Stimulated activated CD8-positive, alpha-beta memory T cell treated with anti-CD3 and anti-CD28 coated beads, Interleukin-4, amount 100 ng/mL, for 48 hours (primary cell): ENCODE measurements at places on chromosomes 6 and 20.

- peak; percentile 67 for DNase-seq
Measured at GRCh38 chr6:137799950-137800568, 67.0 kb upstream of the TNFAIP3 start.

GRCh38 chr20:13249118-13249797 lies 28.2 kb downstream of the ISM1 start:
- no peak for DNase-seq

DNA sequence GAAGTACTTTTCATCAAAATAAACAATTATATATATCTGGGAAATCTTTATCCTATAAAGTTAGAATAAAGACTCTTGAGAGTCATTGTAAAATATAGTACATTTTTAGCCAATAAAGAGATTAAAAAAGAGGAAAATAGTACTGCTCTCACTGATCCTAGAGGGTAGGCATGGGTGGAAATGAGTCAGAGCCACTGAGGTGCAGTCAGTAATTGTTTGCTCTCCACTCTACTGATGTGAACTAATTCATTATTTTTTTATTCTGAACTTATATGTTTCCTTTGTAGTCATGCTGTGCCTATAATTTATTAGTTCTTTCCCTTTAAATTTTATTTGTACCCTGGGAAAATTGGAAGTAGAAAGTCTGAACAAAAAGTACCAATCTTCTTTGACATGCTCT lies 1359.4 kb upstream of the GJE1 start:
- DNase-seq = no peak

- no peak for DNase-seq
Measured at GRCh38 chr6:30483677-30484279, 5.5 kb upstream of the HLA-E start.

GRCh38 chr6:3887150-3887700 lies 38.1 kb downstream of the FAM50B start:
- no peak for DNase-seq

GRCh38 chr6:5036269-5036668 lies 32.4 kb upstream of the RPP40 start:
- no peak for DNase-seq

DNA sequence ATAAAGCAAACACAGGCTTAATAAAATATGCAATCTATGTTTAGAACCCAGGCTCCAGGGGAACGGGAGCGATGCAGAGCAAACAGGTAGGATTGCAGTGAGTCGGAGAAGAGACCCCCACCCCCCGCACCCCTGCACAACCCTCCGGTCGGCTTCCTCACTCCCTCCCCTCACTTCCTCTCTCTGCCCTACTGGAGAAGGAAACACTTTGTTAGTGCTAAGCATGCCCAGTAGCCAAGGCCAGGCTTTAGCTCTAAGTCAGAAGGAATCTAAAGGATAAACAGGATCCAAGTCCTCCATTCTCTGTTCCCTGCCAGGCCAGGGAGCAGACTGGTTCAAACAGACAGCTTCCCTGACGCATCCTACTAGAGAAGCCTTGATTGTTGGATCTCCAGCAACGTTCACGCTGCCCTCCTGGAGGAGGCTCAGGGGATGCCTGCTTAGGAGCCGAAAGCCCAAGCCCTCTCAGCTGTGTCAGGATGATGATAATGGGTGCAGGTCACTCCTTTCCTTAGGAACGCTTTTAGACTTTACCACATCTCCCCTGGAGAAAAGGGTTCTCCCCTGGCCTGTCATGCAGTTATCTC lies 14.7 kb downstream of the FOXQ1 start:
- DNase-seq = no peak

GRCh38 chr6:14660806-14661579 lies 543.4 kb downstream of the CD83 start:
- DNase-seq = peak; percentile 43

DNA sequence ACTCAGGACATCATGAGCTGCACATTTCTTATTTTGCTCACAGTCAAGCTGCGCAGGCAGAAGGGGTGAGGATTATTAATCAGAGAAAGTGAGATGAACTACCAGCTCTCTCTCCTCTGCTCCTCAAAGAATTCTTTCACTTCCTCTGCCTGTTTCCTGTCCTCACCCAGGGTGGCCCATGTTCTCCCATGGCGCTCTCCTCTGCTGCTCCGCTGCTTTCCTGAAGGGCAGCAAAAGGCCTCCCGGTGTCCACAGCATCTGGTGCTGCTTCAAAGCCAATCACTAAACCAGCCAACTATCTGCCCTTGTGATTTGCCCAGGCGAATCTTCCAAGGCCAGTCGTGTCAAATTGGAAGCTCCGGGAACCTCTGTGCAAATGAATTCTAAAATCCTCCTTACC lies 324.2 kb downstream of the TPBG start:
- DNase-seq = no peak

- DNase-seq = no peak
Measured at GRCh38 chr6:53765270-53765669, 29.5 kb upstream of the LRRC1 start.

DNA sequence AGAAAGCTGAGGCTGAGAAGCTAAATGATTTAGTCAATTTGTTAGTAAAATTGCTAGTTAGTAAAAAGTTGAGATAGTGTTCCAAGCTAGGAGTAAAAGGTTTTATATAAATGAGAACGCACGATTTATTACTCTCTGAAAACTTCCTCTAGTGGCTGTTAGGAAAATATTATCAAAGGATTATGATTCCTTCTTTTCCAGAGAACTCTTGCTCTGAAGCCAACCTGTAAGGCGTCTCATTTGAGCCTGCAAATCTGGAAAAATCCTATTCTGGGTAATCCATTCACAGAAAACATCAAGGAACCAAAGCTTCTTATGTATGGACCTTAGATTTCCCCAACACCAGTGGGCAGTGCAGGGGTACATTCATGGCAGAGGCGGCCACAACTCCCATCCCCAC lies 252.7 kb downstream of the SOD2 start:
- no peak for DNase-seq

DNA sequence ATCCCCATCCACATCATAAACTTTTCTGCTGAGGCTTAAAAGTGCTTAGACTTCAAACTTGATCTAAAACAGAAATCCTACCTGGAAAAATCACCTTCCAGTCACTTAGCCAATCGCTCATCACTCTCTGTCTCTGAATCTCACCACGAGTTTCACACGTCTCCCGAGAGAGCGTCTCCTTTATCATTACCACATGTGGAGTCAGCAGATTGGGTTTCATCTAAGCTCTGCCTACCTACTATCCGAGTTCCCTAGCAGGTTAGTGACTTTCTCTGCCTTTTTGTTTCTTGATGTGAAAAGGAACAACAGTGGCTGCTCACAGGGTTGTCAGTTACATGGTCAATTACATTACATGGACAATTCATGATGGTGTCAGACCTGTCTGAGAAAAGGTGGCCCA lies 286.2 kb downstream of the ESR1 start:
- no peak for DNase-seq

DNA sequence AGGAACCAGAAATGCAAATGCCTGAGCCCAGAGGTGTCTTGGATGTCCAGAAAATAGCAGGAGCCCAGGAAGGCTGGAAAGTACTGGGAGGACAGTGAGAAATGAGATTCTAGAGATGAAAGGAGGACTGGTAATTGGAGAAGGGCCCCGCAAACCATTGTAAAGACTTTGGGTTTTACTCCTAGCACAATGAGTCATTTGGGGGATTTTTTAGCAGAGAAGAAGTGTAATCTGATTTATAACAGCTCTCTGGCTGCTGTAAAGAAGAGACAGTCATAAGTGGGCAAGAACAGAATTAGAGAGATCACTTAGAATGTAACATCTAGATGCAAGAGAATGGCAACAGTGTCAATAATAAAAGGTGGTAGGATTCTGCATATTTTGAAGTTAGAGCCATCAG lies 40.2 kb downstream of the SLC35F1 start:
- no peak for DNase-seq

- no peak for DNase-seq
Measured at GRCh38 chr20:34062570-34063482, 49.2 kb downstream of the EIF2S2 start.

DNA sequence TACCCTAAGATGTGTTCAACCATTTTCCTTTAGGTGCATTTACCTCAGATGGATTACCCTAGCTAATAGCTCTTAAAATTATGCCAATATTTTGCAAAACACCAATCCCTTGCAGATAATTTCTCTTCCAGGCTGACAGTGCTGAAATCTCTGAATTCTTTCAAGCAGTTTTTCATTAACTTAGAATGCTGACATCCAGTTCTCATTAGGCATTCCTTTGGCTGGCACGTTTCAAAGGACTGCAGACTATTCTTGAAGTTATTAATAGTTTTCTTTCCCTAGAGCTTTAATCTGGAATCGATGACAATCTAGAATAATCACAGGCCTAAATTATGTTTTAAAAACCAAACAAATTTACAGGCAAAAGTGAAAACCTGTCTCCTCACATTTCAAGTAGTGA lies 68.3 kb downstream of the SMLR1 start:
- no peak for DNase-seq

- no peak for DNase-seq
Measured at GRCh38 chr6:43361269-43361668, 8.2 kb downstream of the ZNF318 start.

GRCh38 chr20:20368418-20369249 lies 730 bp downstream of the INSM1 start:
- DNase-seq = peak; percentile 39

GRCh38 chr20:44979090-44979621 lies 12.8 kb downstream of the STK4 start:
- DNase-seq = peak; percentile 70

DNA sequence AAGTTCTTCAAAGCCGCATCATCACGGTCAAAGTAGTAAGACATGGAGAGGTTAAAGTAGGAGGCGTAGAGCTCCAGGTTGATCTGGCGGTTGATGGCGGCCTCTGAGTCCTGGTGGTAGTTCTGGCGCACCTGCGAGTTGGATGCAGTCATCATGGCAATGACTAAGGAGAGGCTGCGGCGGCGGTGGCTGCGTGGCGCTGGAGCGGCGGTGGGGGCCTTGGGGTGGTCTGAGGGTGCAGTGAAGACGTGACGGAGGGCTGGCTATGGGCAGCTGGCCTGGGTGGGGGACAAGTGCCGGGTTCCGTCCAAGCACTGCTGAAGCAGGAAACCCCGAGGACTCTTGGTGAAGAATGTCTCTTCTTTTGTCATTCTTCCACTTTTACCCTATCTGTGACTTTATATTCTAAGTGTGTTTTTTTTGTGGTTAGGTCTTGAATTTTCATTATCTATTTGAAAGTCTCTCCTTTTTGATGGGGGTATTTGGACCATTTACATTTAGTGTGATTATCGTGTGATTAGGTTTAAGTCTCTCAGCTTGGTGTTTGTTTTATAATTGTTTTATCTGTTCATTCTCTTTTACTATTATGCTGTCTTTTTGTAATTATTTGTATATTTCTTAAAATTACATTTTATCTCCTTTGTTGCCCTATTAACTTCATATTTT lies 94.6 kb downstream of the TFAP2B start:
- no peak for DNase-seq

- no peak for DNase-seq
Measured at GRCh38 chr6:11083956-11084355, 9.7 kb upstream of the SMIM13 start.

DNA sequence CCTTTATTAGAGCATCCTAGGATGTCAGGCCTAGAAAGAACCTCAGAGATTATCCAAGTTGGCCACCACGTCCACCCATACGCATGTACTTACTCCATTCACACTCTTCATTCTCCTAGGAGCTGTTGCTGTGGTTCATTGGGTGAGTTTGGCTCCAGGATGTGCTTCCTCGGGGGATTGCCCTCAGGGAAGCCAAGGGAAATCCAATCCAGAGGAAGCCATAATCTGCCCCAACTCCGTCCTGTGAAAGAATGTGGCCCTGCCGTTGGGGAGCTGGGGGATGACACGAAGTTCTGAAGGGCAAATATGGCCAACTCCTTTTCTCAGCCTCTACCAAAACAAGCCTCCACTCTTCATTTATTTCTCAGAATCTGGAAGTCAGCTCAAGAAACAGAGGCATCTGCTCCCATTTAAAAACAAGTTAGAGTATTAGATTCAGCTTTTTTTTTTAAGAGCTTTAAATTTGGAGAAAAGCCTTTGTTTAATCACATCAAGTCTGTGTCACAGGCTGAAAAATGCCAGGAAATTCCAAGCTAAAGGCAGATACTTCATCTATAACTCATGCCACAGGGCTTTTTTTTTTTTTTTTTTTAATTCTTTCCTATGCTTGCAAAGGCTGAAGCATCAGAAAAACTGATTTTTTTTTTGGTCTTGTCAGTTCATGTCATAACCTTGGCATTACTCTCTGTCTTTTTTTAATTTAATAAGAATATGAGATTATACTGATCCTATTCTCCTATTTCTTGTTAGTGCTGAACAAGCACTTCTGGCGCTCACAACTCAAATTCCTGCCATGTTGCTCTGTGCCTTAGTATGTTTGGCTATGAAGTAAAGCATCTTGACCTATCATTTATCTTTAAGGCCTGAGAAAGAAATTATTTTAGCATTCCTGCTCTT lies 480.9 kb upstream of the MARCKS start:
- DNase-seq = no peak

- DNase-seq = no peak
Measured at GRCh38 chr6:43019152-43019551, 2.3 kb upstream of the RRP36 start.

- DNase-seq = peak; percentile 16
Measured at GRCh38 chr20:59565768-59566461, 38.4 kb upstream of the PHACTR3 start.

DNA sequence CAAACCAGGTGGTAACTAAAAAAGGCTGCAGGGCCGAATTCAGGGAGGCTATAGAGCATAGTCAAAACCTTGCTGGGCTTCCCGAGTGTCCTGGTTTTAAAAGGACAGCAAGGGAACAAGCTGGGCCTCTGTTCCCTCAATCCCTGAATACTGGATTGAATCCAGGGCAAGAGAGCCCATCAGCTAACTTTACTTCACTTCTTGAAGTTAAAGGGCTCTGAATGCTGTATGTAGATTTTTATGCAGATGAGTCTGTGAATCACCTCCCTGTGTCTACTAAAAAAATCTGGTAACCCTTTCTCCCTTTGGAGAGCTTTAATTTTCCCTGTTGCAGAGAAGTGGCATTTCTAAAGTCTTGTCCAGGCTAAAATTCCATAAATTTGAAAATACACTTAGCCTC lies 29.5 kb downstream of the LYRM4 start:
- no peak for DNase-seq

DNA sequence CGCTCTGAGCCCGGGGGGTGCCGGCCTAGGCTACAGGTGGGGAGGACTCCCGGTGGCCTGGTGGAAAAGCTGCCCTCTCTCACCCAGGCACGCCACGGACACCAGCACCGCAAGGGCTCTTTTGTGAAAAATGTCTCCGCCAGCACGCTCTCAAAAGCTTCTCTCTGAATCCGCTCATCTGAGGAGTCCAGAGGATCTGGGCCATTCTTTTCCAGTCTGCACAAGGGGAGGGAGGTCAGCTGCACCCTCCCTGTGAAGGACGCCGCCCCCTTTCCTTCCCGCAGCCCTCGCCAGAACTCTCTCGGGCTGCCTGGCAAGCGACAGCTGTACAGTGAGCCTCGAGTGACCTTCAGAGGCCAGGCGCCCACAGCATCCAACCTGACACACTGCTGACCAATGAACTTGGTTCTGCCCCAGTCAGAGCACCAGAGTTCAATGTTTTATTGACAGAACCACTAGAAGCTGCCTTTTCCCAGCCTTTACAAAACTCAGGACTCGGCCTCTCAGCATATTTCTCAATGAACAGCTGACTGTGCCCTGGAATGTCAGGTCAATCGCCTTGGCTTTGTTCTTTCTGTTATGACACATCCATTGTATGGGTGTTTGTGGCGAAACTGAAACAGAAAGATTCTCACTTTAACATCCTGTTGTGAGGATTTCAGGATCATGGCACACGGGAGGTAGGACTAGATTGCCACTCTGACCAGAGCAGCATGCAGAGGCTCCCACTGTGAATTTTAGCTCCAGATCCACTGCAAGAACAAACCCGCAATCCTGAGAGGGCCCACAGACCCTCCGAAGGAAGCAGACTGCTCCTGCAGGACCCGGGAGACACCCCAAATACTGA lies 26.7 kb downstream of the SERPINB9 start:
- no peak for DNase-seq

GRCh38 chr20:362271-363254 lies 15.7 kb downstream of the NRSN2 start:
- peak; percentile 65 for DNase-seq
